ENCODE measurements at places on chromosomes 4 and X.
A peak's percentile ranks its signal among the peaks of the same experiment; 100 is the strongest.

- DNase-seq, result no peak
These were observed 11.6 kb downstream of the VEGFC start for GRCh38 chr4:176780995-176781738.

GRCh38 chrX:12843668-12844279 is 23.1 kb upstream of the TLR7 start:
- DNase-seq, result no peak

DNA sequence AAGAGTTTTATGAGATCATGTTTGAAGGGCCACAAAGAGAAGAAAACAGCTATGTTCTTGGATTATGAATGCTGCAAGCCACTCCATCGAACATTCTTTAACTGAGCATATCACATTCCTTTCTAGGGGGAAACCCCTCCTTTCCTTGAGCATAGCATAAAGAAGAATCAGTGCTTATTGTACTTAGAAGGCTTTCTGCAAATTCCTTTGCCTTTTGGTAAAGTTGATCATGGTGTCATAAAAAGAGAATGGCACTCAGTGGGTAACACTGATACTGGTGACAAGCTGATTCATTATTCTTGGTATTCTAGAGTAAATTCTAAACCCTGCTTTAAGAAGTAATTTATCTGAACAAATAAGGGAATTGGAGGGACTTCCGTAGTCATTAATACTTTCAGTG is 88.5 kb upstream of the GPR34 start:
- DNase-seq, result no peak

- no peak for DNase-seq
These were observed 1387.6 kb downstream of the STIM2 start for GRCh38 chr4:28248269-28248668.

DNA sequence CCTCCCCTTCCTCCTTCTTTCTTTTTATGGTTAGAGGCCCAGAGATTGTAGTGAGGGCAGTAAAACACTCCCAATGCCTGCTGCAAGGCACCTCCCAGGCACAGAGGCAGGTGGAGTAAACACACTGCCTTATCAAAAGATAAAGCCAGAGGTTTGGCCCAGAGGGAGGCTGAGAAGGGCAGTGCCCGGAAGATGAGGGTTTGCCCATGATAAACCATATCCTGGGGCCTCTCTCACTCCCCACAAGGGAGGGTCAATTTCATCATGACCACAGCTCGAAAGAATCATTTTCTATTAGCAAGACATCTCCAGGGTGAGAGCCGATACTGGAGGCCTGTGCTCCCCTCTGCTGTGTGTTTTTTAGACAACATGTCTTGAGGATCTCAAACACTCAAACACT is 98.5 kb upstream of the FAM9C start:
- no peak for DNase-seq

DNA sequence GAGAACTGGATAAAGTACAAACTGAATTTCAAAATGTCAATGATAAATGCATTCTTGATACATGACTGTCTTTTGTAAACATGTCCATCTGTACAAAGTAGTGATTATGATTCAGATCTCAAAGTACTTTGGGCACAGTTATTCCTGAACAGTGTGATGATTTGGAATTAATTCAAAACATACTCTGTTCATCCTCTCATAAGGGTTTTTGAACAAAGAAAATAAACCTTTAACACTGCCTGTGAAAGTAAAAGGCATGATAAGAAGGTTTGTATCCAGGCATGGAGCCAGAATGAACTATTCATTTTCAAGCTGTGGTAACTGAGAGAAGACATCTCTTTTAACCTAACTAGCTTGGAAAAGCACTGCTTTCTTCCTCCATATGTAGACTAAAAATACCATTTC is 883 bp upstream of the KLHL4 start:
- no peak for DNase-seq

GRCh38 chr4:71009890-71010588 is 16.6 kb downstream of the DCK start:
- DNase-seq, result no peak

- no peak for DNase-seq
These were observed 61.3 kb downstream of the LUZP4 start for GRCh38 chrX:115350711-115351381.

DNA sequence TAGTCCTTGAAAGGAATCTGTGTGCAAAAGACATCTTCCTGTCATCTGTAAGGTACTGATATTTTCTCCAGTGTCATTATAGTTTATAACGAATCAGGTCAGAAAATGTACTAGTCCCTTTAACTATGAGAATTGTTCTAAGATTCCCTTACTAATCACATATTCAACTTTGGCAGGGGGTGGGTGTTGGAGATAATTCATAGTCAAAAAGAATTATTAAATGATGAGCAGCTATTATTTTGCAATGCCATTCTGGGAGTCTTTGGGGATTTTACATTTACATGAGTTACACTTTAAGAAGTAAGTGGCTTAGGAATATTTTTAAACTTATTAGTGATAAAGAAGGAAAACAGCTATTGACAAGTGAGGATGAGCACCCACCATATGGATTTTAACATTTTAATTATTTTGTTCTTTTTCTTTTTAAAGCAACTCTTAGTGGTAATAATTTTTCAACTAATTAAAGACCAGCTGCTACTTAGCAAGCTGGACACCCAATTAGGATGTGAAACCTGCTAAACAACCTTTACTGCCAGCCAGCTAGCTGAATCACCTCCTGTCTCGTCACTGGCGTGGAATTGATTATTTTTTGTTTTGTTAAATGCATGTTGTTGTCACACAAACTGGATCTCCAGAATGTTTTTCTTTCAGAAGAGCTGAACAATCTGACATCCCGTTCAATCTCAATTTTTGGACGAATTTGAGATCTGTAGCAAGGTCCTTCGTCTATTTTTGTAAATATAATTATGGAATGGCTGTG is 219.2 kb downstream of the ARAP2 start:
- no peak for DNase-seq

GRCh38 chrX:98068024-98068580 is 1184.4 kb downstream of the RPA4 start:
- no peak for DNase-seq

DNA sequence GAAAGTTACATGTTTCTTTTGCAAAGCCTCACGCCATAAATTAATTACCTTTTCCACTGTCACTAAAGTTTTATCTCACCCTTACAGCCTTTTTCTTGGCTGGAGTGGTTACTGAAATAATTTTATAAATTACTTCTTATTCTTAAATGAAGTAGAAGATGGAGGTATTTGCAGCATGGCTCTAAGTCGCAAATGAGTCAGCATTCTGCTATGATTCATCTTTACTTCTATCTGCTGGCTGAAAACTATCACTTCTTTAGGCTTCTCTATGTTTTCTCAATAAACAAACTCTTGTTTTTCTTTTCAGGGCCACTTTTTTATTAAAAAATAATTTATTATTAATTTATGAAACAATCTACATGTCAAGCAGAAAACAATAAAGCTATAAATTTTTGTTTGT is 210.2 kb upstream of the GYPA start:
- DNase-seq, result no peak

DNA sequence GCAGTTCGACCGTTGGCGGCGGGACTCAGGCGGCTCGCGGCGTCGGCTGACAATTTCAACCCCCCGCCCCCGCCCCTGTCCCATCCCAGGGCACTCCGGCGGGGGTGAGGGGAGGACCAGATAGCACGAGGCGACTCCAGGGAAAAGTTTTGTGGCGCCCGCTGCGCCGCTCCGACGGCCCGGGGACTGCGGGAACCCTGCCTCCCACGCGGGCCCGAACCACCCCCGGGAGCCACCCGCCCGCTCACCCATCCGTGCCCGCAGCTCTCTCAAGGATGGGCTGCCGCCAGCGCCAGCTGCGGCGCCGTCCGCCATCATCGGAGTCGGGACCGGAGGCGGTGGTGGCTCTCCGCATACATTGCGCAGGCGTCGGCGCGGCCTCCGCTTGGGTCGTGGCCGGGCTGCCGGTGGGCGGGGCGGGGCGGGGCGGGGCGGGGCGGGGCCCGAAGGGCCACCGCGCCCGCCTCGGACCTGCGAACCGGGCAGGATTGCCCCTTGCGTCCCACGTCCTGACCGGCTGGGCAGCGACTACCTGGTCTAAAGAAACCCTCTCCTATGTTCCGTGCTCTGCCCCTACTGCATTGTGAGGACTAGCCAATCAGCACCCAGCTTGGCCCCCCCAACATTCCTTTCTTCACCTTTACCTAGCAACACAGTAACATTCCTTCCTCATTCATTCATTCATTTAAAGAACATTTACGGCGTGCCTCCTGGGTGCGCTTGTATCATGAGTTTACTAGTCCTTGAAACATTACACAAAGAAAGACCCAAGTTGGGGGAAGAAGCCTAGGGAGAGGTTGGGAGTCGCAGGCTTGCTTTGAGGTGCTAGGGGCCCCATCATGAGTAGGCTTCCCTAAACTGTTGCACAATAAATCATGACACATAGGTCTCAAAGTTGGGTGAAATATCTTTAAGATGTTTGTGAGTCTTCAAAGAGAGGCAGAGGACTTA is at the start of gene MAP7D3:
Gene MAP7D3, minus strand, starts transcription at position 360 of the 951 bp plus-strand sequence. Its CDS starts 42 bp downstream, at position 318.
- peak; percentile 46 for DNase-seq

- no peak for DNase-seq
These were observed 121.0 kb upstream of the DIAPH2 start for GRCh38 chrX:96563646-96564045.

GRCh38 chrX:19867411-19867732 is 20.0 kb downstream of the SH3KBP1 start:
- no peak for DNase-seq

DNA sequence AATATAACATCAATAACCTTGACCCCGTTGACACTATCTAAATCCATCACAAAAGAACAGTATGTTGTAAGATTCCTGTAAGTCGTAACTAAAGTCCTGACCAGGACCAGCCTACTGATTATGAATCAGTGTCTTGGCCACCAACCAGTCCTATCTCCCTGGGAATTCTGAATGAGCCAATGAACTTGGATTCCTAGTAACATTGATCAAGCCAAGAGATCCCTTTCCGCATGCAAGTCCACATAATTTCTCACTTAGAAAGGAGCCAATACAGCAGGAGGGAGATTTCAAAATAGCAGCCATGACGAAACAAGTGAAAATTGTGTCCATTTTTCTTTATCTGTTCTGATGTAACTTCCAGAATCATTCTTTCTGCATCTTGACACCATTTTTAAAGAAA is 9.5 kb downstream of the XPNPEP2 start:
- no peak for DNase-seq

DNA sequence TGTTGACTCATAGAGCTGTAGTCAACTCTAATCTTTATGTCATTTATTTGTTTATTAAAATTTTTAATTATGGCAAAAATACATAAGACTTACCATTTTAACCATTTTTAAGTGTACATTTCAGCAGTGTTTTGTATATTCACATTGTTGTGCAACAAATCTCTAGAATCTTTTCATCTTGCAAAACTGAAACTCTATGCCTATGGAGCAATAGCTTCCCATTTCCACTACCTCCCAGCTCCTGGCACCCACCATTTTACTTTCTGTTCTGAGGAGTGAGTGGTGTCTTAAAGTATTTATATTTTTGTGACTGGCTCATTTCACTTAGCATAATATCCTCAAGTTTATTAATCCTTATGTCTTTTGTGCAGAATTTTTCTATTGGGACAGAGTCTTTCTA is 181.0 kb downstream of the GPAT3 start:
- no peak for DNase-seq

DNA sequence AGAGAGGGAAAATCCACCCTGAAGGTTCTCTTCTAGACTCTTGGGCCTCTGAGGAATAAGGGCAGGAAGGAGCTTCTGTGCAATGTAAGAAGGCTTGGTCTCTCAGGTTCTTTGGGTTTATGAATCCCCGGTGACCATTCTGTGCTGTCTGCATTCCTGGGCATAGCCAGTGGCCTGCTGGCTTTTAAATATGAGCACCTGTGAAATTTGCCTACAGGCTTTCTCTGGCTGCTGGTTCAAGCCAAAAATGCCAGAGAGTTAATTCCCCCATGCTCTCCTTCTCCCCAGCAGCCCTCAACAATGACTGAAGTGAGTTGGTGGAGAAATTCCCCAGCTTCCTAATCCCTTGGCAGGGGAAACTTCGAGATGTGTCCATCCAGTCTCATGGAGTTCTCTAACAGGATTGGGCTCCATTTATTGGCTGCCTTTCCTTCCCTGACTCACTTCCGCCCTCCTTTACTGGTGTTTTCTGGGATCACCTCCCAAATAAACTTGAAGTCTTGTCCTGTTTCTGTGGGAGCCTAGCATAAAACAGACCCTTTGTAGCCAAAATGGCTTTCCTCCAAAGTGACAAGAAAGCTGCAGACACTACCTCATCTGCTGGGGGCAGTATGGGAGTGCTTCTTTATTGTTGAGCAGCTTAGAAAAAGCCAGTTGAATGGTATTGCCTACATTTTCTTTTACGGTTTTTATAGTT is 179.4 kb upstream of the CASK start:
- no peak for DNase-seq

- peak; percentile 62 for DNase-seq
These were observed 6.7 kb upstream of the ERCC6L start for GRCh38 chrX:72245461-72246089.

DNA sequence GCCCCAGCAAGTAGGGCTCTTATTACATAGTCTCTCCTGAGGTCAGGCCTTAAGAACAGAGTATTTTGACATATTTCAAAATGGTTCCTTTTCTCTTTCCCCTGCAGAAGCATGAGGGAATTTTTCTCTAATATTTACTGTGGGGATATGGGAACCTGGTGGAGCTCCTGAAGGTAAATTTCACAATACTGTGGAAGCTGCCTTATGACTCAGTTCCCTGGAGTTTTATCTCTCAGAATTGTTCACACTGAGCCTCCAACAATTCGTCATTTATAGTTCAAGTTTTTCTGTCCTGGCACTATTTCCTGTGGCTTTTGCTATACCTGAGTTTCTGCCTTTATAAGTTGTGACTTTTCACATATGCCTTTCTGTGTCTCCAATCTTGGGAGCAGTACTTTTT is 607.2 kb upstream of the NDST4 start:
- no peak for DNase-seq

DNA sequence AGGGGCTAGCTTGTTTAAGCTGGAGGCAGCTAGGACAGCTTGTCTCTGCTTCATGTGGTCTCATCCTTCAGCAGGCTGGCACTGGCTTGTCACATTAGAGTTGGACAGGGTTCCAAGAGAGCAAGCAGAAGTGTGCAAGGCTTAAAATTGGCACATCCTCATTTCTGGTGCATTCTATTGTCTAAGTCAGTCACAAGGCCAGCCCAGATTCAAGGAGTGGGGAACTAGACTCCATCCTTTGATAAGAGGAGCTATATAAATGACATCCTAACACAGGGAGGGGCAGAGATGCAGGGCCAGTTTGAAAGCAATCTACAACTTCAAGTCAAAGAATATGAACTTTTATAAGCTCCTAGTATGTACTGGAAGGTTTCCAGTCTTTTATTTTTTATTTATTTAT is 313.2 kb downstream of the PTTG2 start:
- DNase-seq, result no peak
